ENCODE measurements at places on chromosomes 7 and 10.

DNA sequence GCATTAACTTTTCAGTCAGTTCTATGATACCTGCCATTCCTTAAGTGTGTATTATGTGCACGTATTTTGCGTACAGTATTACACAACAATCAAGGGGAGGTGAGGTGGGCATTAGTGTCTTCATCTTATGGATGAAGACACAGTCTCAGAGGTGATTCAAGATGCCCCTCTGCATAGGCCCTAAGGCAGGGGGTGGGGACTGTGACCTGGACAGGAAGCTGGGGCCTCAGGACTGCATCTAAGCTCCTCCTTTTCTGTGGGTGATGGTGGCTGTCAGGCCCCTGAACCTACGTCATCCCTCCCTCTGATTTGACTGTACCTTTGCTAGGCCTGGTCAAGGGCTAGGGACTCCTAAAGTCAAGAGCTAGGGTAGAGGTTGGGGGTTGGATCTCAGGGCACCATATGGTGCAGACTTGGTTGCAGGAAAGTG is 38.9 kb downstream of the HK1 start:
- no peaks in the 10 kb centered on the region for H3K36me3 ChIP-seq
- H3K4me3 ChIP-seq = no peak overlapping the region
- DNase-seq = no peak

DNA sequence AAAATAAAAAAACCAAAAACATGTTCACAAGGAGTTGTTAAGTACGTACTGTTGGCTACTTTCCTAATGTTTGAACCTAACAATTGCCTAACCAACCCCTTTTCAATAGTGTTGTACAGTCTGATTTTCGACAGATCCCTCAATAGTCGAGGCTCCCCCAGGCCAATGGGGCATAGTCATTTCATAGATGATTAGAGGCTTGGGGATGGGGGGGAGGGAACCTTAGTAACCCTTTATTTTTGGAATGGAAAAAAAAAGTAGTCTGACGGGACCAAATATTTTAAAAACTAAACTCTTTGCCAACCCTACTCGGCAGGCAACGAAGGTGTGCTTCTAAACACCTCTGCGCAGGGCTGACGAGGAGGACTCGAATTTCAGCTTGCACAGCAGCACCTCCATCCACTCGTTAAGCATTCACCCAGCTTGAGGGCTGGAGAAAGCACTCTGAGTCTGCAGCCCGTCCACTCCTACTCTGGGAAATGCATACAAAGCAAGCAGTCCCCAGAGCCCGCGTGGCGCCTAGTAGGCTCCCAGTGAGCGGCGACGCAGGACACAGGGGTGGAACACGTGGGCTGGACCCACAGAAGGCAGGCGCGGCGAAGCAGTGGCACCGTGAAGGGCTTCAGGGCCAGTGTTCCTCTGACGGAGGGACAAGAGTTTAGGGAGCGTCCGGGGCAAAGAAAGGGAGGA is 899 bp downstream of the PUS7 start:
- no peaks in the 10 kb centered on the region for H3K36me3 ChIP-seq
- DNase-seq = peak; percentile 45
- H3K27me3 ChIP-seq = no peaks in the 10 kb centered on the region
- peak overlapping the region; percentile 50 for H3K4me3 ChIP-seq
- peak overlapping the region; percentile 88 for H3K27ac ChIP-seq

DNA sequence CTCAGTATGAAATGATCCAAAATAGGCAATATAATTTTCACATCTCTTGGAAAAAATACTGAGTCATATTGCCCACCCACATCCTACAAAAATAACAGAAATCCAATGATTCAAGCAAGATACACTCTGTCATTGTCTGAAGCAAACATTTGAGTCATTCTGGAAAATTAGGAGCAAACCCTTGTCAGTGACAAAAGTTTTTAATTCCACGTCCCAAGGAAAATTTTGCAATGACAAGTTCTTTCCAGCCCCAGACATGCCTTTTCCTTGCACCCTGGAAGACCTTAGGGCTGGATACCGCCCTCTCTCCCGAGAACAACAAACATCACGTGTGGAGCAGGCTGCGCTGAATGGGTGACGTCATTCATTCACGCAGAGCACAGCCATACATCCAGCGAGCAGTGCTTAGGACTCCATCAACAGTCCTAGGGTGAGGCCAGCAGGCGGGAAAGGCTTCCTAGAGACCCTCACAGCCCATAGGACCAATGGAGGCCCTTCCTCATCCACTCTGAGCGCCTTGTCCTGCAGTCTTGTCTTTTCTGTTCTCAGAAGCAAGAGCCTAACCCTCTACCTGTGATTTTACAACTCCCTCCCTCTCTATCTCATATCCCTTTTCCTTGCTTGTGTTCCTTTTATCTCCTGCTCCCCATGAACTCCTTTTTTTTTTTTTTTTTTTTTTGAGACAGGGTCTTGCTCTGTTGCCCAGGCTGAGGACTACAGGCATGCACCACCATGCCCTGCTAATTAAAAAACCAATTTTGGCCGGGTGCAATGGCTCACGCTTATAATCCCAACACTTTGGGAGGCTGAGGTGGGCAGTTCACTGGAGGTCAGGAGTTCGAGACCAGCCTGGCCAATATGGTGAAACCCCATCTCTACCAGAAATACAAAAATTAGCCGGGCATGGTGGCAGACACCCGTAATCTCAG is 23.5 kb upstream of the KDM7A start:
- H3K27me3 ChIP-seq = no peaks in the 10 kb centered on the region
- no peak overlapping the region for H3K4me3 ChIP-seq
- H3K27ac ChIP-seq = no peak overlapping the region
- no peaks in the 10 kb centered on the region for H3K4me1 ChIP-seq
- DNase-seq = no peak

GRCh38 chr7:130939321-130940095 is 205.5 kb upstream of the KLF14 start:
- peak overlapping the region; percentile 87 for H3K27ac ChIP-seq
- H3K36me3 ChIP-seq = no peaks in the 10 kb centered on the region
- H3K27me3 ChIP-seq = no peaks in the 10 kb centered on the region
- H3K4me1 ChIP-seq = no peaks in the 10 kb centered on the region
- peak overlapping the region; percentile 38 for H3K4me3 ChIP-seq

DNA sequence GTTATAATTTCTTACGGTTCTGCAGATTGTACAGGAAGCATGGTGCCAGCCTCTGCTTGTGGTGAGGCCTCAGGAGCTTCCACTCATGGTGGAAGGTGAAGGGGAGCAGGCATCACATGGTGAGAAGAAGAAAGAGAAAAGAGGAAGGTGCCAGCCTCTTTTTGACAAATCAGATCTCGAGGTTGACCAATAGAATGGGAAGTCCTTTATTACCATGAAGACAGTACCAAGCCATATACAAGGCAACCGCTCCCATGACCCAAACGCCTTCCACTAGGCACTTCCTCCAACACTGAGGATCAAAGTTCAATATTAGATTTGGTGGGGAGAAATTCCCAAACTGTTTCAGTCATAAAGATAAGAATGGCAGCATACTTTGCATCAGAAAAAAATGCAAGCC is 502.8 kb downstream of the GLRX3 start:
- H3K27ac ChIP-seq = no peak overlapping the region
- H3K4me3 ChIP-seq = no peak overlapping the region
- no peak for DNase-seq
- H3K4me1 ChIP-seq = no peaks in the 10 kb centered on the region
- no peaks in the 10 kb centered on the region for H3K36me3 ChIP-seq

DNA sequence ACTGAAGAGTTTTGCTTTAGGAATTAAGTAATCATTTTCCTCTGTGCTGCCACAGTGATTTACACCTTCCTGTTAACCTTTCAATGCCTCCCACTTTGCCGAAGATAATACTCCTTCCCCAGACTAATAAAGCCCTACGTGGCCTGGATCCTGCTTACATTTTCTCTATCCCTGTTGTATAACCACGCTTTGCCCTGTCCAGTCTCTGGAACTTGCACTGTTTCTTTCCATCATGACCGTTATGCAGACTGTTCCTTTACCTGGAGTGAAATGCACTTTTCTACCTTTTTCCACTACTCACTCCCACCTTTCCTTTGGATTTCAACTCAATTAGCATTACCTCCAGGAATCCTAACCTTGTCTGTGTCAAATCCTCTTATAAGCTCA is 154.4 kb downstream of the PRKG1 start:
- no peak for DNase-seq
- H3K27me3 ChIP-seq = no peaks in the 10 kb centered on the region
- peaks cover 11% of the 10 kb centered on the region for H3K4me1 ChIP-seq
- H3K27ac ChIP-seq = peak overlapping the region; percentile 51

DNA sequence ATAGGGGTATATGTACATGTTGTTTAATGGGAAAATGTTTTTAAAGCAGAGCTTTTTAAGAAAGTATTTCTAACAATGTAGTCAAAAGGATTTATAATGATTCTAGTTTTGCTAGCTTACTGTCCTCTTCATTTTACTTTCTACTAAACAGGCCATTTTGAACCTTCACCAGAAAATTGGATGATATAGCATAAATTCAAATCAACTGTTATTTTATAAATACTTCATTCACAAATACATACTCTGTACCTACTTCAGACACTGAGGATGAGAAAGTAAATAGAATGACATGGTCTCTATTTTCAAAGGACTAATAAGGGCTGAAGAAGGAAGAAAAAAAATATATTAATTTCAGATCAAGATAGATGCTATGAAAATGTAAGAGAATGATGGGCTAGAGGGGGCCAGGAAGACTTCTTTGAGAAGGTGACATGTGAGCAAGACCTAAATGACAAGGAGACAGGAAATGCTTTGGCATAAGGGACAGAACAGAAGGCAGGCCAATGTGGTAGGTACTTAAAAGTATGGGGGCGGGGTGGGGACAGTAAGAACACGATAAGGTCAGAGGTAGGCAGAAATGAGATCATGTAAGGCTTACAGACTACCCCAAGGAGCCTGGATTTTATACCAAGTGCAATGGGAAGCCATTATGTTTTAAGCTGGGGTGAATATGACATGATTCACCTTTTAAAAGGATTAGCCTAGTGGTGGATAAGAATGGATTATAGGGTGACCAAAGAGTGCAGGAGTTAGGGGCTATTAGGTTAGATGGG is 5.2 kb downstream of the NAMPT start:
- no peak overlapping the region for H3K4me3 ChIP-seq
- no peaks in the 10 kb centered on the region for H3K4me1 ChIP-seq
- no peaks in the 10 kb centered on the region for H3K36me3 ChIP-seq
- DNase-seq = no peak
- no peaks in the 10 kb centered on the region for H3K27me3 ChIP-seq
- no peak overlapping the region for H3K27ac ChIP-seq

DNA sequence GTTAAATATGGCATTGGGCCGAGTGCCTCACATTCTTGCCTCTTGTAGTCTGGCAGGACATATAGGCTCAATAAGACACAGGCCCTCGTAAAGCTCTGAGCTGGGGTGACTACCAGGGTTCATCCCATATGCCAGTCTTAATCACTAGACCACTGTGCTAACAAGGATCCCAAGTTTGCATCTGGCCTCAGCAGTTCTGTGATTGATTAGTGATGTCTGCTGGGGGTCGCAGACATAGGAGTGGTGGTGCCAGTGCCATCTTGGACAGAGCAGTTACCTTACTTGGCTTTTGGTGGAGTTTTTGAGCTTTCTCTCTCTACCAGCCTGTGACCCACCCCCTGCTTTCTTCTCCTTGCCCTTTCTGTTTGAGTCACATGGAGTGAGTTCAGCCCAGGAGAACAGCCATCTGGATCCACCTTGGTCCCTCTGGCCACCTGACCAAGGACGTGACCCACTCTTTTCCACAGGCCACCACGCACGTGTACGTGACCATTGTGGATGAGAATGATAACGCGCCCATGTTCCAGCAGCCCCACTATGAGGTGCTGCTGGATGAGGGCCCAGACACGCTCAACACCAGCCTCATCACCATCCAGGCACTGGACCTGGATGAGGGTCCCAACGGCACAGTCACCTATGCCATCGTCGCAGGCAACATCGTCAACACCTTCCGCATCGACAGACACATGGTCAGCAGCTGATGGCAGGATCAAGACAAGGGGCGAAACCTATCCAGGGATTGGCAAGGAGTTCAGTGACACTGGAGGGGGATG is 4.1 kb upstream of the VSIR start:
- no peak overlapping the region for H3K4me3 ChIP-seq
- H3K36me3 ChIP-seq = no peaks in the 10 kb centered on the region

DNA sequence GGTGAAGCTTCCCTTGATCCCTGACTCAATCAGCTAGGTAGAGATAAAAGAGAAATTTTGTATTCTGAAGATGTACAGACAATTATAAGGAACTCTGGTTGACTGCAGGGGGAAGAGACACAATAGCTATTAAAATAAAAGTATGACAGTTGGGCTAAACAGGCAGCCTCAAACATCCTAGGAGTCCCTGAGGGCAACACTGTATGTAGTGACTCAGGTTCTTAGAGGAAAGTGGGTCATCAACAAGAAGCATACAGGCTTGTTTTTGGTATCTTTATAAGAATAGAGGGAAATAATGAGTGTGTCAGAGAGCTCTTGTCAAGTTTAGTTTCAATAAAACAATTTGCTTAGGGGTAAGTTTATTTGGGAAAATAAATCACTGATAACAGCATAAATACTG is 150.3 kb downstream of the AUTS2 start:
- H3K36me3 ChIP-seq = no peaks in the 10 kb centered on the region
- no peaks in the 10 kb centered on the region for H3K27me3 ChIP-seq
- H3K4me1 ChIP-seq = no peaks in the 10 kb centered on the region
- no peak overlapping the region for H3K27ac ChIP-seq
- no peak overlapping the region for H3K4me3 ChIP-seq

DNA sequence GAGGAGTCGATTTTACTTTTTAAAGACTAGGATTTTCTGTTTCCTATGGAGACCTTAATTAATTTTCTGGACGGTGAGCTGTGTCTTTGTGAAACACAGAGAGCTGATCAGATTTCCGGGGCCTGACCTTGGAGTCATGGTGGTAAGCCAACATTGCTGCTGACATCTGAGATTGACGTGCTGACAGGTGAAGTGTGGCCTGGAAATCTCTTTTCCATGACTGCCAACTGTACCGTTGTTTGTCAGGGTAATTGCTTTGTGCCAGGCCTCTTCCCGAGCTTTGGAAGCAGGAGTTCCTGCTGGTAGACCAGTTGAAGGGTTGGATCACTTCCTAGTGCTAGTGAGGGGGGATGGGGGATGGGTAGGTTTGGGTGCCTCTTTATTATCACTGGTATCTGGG is 71.2 kb downstream of the ADRA2A start:
- no peak for DNase-seq
- no peak overlapping the region for H3K4me3 ChIP-seq
- no peaks in the 10 kb centered on the region for H3K27me3 ChIP-seq
- H3K36me3 ChIP-seq = no peaks in the 10 kb centered on the region

- no peaks in the 10 kb centered on the region for H3K4me1 ChIP-seq
- no peak for DNase-seq
- no peak overlapping the region for H3K4me3 ChIP-seq
Observed at GRCh38 chr7:86653919-86654659, 10.4 kb downstream of the GRM3 start.
